ENCODE measurements at places on chromosomes 12 and 14. TPM values are rescaled to one million over a fixed set of nuclear protein-coding genes. Genes with fewer than 3 reads are reported as not detected.
A peak's percentile ranks its signal among the peaks of the same experiment; 100 is the strongest.

The ANAPC7 gene
- 22.1 TPM for total RNA-seq

The BDKRB2 gene
- total RNA-seq, result 23.3 TPM

GRCh38 chr14:86838363-86838762 lies 1154.6 kb downstream of the GALC start:
- no peak for DNase-seq

The CLEC2B gene
- total RNA-seq, result 1.7 TPM

The KIF5A gene
- total RNA-seq, result 0.67 TPM

The MTA1 gene
- total RNA-seq, result 47.0 TPM

The ANO4 gene
- 0.32 TPM for total RNA-seq

The DTX1 gene
- 1.3 TPM for total RNA-seq

- peak; percentile 37 for DNase-seq
These were observed 30.9 kb upstream of the TUBA1C start for GRCh38 chr12:49233842-49234526.

The PIP4K2C gene
- total RNA-seq, result 43.6 TPM

DNA sequence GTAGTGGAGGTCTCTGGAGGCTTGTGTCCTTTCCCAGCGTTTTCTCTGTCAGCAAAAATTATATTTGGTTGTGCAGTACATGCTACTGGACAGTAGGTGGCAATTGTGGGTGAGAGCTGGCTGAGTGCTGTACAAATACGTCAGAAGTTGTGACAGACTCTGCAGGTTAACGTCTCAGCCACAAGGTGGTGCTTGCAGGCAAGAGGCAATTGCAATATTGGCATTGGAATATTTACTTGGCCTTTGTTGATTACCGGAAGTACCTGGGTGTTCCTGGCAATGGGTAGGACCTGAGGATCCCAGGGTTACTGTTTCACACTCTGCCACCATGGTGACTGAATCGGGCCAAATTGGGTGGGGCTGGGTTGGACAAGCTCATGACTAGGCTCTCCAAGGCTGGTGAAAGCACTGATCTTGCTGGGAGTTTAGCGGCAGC lies 333.9 kb upstream of the LMO3 start:
- DNase-seq, result peak; percentile 62

The PROX2 gene
- total RNA-seq, result not detected

- no peak for DNase-seq
These were observed 6.9 kb upstream of the TCL1B start for GRCh38 chr14:95679148-95679815.

The RNF212B gene
- not detected for total RNA-seq

The C14orf180 gene
- not detected for total RNA-seq

- no peak for DNase-seq
These were observed 46.3 kb upstream of the CATSPERB start for GRCh38 chr14:91778217-91778616.

The CBX5 gene
- total RNA-seq, result 77.5 TPM

The FSCB gene
- total RNA-seq, result not detected

- no peak for DNase-seq
These were observed 56.6 kb downstream of the PAX9 start for GRCh38 chr14:36718216-36718615.

The SERPINA5 gene
- total RNA-seq, result 0.61 TPM

DNA sequence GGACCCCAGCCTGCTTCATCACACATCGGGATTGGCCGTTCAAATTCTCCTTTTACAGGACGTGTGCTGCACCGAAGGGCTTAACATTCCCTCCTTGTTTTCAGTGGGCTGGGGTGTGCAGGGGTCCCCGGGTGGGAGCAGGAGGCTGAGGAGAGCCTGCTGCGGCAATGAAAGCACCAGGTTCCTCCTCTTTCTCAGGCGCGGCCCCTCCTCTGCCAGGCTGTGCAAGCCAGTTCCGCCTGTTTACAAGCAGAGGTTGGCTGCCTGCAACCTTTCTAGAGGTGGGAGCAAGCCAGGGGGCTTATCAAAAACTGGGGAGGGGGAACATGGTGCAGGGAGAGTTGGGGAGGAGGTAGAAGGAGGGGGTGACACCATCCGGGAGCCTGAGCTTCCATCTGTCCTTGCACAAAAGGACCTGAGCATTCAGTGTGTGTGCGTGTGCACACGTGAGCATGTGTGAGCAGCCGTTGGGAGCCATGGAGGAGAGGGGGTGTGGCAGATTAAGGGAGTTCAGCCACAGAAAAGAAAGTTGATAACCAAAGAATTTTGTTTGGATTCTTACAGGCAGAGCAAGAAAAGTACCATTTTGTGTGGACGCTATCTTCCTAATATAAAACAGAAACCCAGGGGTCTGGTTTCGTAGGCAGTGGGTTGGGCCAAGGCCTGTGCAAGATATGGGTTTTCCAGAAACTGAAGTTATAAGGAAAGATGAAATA lies 108.8 kb upstream of the RFLNA start:
- no peak for DNase-seq

DNA sequence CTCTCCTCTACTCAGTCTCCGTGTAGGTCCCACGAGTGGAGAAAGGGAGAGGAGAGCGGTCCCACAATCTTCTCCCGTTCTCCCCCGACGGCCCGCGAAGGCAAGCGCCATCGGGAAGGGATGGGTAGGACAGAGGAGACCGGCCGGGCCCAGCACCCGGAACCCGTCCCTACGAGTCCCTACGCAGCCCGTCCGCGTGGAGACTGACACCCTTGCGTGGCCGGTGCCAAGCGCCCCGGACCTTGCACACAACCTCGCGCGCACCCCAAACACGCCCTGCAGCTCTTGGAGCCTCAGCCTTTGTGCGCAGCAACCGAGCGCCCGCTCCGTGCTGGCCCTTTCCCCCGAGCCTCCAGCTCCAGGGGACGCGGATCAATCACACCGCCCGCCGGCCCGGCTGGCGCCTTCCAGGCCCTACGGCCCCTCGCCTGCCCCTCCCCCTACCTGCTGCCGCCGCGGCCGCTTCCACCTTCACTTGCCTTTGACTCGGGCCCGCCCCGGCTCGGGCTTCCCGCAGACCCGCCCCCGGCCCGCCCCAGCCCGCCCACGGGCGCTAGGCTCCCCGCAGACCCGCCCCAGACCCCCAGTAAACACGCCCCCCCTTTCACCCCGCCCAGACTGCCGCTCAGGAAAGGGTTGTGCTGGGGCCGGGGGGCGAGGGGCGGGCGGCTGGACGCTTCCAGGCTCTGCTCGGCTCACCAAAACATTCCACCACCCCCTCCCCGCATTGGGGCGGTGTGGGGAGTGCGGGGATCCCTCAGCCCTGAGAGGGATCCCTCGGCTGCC lies at the start of gene NDRG2:
Gene NDRG2, minus strand, starts transcription at position 477 of the 786 bp plus-strand sequence. CDS start 1,746 bp downstream, outside the sequence.
- peak; percentile 91 for DNase-seq

GRCh38 chr12:119990382-119990874 lies 1.4 kb downstream of the BICDL1 start:
- DNase-seq, result no peak

DNA sequence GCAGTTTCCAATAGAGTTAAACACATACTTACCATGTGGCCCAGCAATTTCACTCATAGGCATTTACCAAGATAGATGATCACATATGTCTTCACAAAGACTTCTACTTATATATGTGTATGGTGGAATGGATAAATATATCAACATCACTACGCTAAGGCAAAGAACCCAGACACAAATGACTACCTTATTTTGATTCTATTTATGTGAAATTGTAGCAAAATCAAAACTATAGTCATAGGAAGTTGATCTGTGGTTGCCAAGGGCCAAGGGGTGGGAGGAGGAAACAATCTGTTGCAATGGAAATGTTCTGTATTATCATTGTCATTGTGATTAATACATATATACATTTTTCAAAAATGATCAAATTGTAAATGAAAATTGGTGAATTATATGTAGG lies 47.7 kb upstream of the ANP32D start:
- DNase-seq, result no peak

The MYBPC1 gene
- 0.89 TPM for total RNA-seq

GRCh38 chr12:74105434-74105833 lies 432.2 kb upstream of the ATXN7L3B start:
- no peak for DNase-seq

DNA sequence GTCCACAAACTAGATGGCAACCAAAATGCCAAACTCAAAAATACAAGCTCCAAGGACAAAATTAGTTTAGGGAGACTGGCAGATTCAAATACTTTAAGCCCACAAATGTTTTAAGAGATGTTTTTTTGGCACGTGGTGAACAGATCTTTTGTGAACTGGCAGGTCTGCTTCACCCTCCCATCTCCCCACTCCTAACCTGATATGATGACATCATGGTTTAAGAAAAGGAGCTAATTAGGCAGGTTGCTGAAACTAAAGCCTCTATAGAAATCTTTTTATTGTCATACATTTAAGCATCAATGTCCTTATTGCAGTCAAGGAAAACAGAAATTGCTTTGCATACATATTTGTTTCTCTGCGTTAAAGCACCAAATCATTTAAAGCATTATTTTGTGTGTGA lies 5.8 kb downstream of the LRIG3 start:
- no peak for DNase-seq

GRCh38 chr12:104505095-104505818 lies 48.5 kb downstream of the CHST11 start:
- no peak for DNase-seq

DNA sequence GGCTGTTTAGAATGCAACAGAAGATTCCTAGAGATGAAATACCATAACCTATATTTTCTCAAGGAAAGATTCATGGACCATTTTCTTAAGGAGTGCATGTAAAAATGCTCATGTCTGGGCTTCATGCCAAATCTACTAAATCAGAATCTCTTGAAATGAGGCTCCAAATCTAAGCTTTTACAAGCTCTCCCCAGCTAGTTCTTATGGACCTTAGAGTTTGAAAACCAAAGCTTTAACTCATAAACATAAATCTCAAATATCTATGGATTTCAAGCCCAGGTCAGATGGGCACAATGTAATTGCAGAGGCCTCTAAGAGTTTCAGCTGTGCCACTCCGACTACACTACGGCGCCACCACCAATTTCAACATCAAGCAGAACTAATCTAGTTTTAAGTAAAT lies 117.3 kb upstream of the CAND1 start:
- no peak for DNase-seq

The KCNJ8 gene
- 1.8 TPM for total RNA-seq

DNA sequence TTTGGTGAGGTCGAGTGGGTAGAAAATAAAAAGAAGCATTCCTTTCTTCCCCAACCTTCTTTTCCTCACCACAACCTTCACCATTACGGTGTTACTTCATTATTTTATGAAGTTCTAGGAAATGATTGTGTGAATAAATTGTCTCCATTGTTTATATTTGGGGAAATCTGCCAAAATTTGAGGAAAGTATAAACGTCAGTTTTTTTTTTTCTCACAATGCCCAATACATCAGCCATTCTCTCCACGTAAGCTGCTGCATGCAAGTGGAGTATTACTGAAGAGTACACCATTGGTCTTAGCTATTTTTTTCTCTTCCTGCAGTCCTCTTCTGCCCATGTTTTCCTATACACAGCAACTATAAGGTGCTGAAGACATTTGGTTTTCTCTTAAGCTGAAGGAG lies 9.1 kb upstream of the POLR3B start:
- DNase-seq, result no peak

The INHBE gene
- 0.22 TPM for total RNA-seq

GRCh38 chr14:61257469-61258057 lies 23.6 kb downstream of the TMEM30B start:
- no peak for DNase-seq

The ANKS1B gene
- total RNA-seq, result 1.7 TPM

The PXMP2 gene
- 82.7 TPM for total RNA-seq

GRCh38 chr12:27958675-27959074 lies 13.9 kb downstream of the PTHLH start:
- no peak for DNase-seq

DNA sequence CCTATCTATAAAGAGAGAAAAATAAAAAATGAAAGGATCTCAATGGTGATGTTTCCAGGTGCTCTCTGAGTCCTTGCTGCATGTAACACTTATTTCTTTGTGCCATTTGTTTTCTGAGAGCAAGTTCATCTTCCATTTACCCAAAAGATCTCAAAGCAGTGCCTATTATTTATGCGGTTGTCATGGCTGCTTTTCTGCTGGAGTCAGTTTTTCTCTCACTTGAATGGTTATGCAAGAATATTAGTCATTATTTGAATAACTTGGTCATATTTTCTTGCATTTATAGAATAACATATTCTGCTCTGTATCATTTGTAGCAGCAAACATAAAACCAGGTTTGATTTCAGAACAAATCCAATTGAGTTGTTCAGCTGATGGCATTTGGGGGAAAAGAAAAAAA lies 141.8 kb upstream of the G2E3 start:
- no peak for DNase-seq

The MLEC gene
- 331 TPM for total RNA-seq

GRCh38 chr12:55933169-55933798 lies 2.3 kb downstream of the DGKA start:
- peak; percentile 76 for DNase-seq

The PITPNM2 gene
- 17.4 TPM for total RNA-seq

DNA sequence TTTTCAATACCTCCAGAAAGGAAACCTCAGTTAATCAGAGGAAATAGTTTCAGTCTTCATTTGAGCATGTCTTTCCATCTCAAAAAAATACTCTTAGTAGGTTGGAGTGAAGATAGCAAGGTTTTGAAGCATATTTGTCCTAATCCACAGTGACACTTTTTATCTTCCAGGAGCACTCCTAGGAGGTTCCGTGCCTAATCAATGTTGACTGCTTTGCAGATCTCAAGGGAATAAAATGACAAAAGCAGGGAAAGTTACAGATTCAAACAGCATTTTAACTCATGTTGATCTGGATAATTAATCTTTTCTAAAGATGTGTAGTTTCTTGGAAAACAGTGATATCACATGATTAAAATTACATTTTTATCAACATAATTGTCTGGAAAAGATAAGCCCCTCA lies 213.9 kb downstream of the ANO6 start:
- DNase-seq, result no peak

GRCh38 chr12:70711831-70712230 lies 74.6 kb upstream of the PTPRB start:
- DNase-seq, result no peak

The TAS2R31 gene
- total RNA-seq, result 2.0 TPM

DNA sequence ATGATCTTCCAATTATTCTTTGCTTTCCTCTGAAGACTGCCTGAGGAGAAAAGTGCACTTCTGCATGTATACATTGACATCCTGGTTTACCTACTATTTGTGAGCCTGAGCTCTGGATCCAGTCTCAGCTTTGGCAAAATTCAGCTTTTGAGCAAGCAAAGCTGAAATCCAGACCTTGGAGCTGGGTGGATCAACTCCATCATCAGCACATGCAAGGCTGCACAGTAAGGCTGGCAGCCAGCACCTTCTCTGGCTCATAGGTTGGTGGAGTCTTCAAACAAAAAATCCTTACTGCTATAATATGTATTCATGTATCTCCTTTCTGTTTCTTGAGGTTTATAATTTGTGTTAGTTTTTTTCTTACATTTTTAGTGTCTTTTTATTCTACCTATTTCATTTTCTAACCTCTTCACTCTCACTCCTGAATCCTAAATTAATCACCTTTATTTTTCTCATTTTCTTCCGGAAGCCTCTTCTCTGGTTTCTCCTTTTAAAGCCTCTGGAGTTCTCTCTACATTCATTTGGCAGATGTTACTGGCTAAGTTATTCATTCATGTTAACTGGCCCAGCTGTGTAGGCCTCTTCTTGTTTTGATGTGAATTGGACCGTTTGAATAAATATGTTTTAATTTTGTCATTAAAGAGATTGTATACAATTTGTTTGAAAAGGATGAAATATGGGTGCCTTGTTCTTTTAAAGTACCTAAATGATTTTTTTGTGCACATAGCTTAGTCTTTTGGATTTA lies 224.8 kb downstream of the DACT1 start:
- DNase-seq, result no peak

Measured in colonic mucosa (tissue), 4 donors.